ENCODE measurements at places on chromosomes 2 and 18.

- no peak for DNase-seq
Observed at GRCh38 chr2:141021611-141022010, 1109.2 kb downstream of the LRP1B start.

- DNase-seq, result no peak
Observed at GRCh38 chr2:201929281-201930026, 104.2 kb upstream of the FZD7 start.

GRCh38 chr2:168375195-168375798 lies 80.8 kb upstream of the CERS6 start:
- DNase-seq, result no peak

DNA sequence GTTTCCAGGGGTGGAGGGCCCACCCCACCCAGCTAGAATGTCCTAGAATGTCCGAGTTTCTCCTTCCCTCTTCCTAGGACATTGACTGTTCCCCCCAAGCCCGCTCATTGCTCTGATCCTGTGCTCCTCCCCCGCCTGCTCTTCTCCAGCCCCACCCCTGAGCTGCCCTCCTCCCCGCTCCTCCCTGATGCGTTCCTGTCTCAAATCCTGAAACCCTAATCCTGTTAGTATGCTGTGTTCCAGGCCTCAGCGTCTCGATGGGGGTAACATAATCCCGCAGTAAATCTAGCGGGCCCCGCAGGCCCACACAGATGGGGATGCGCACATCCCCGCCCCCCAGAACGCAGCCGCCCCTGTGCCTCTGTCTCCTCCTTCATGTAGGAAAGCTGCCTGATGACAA lies 51.3 kb downstream of the NRP2 start:
- DNase-seq, result no peak

GRCh38 chr2:80461505-80462197 lies 157.1 kb upstream of the LRRTM1 start:
- DNase-seq, result no peak

DNA sequence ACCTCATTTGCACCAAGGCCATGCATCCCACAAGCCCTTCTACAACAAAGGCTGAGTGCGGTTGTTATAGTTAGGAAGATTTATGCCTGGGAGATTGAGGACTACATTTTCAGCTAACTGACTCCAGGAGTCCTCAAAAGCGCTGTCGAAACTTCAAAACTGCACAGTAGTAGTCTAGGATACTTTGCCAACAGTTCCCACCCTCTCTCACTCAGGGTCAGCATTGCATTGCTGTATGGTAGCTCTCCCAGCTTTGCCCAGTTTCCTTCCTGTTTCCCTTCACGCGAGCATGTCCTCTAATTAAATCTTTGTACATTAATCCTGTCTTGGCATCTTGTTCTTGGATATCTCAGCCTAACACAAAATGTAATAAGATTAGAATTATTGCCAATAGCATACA lies 420.6 kb upstream of the UBE2E3 start:
- no peak for DNase-seq

DNA sequence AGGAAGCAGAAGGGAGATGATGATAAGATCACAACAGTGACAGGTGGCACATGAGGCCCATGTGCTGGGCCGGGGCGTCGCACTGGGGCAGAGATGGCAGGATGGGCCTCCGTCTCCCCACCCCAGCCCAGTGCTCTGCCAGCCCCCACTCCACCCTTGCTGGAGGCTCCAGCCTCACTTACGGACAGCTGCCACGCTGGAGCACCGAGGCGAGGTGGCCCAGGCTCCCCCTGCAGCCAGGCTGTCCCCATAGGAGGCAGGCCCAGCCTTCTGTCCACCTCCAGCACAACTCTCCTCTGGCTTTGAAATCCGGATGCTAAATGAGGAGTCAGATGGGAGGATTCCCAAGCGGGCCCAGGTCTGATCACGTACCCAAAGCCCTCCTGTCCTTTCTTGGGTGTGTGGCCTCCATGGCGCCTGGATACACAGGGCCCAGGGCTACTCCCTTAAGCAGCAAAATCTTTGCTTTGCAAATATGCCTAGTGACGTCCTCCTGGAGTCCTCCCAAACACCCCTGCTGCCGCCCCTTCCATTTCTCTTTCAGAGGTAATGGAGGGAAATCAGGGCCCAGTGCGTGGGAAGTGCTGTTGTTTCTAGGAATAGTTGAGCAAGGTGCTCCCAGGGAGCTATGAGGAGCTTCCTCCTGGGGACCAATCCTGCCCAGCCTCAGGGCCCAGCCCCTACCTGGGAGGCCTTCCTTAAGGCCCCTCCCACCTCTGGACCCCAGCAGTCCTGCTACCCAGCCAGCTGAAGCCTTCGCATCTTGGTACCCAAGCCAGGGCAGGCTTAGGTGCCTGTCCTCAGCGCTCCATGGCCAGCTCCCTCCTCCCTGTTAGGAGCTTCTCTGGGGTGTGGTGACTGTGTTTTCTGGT lies 170.4 kb upstream of the MYCN start:
- no peak for DNase-seq

DNA sequence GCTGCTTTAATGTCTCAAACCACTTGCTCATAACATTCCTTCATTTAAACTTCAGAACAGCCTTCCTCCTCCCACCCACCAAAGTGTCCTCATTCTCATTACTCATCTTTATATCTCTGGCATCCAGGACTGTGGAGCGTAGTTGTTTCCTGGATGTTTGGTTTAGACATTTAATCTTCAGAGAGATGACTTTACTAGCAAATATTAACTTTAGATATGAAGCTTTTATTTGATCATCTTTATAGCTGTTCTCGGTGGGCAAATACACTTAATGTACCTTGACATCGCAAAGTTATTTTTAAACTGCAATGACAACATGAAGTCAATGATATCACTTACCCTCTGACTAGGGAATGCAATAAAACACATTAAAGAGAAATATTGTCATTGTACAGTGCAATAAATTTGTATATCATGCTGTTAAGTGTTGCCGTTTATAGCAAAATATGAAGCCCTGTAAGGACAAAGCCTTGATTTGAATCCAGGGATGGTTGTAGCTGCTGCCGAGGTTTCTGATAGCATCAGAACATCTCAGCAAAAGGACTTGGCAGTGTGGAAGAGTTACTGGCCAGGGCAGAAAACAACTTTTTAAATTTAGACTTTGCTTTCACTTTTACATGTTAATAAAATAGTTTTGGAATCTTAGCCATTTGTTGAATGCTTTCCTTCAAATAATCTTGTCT lies 4.6 kb upstream of the LAMA3 start:
- DNase-seq, result no peak

DNA sequence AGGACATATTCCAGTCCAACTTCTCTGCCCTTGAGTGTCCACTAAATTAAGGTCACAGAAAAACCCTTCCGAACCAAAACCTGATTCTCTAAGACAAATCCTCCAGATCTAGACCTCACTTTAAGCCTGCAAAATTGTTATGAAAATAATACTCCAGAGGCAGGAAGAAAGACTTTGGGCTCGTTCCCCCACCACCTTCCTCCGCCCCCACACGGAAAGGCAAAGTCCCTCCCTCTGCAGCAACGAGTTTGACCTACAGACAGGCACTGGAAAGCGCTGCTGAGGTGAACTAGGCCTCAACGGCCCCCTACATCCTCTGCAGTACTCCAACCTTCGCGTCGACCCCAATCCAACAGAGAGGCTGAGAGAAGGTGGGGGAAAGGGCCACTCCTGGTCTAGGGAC lies 808 bp downstream of the ATP5MC3 start:
- no peak for DNase-seq

DNA sequence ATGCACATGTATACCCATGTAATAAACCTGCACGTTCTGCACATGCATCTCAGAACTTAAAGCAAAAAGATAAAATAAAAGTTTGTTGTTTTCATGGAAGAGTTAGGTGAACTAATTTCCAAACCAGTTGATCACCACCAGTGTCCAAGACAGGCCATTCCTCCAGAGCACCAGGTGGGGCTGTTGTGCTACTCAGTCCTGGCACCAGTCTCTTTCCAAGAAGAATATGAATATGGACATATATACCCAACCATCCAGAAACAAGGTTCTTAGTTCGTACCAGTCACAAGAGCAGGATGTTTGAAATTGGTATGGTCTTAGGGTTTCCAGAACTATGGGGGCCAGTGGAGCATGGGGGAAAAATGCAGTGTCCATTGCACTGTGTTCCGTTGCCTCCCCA lies 17.2 kb upstream of the TNP1 start:
- DNase-seq, result no peak

GRCh38 chr2:127053731-127054603 lies 53.0 kb downstream of the BIN1 start:
- no peak for DNase-seq

DNA sequence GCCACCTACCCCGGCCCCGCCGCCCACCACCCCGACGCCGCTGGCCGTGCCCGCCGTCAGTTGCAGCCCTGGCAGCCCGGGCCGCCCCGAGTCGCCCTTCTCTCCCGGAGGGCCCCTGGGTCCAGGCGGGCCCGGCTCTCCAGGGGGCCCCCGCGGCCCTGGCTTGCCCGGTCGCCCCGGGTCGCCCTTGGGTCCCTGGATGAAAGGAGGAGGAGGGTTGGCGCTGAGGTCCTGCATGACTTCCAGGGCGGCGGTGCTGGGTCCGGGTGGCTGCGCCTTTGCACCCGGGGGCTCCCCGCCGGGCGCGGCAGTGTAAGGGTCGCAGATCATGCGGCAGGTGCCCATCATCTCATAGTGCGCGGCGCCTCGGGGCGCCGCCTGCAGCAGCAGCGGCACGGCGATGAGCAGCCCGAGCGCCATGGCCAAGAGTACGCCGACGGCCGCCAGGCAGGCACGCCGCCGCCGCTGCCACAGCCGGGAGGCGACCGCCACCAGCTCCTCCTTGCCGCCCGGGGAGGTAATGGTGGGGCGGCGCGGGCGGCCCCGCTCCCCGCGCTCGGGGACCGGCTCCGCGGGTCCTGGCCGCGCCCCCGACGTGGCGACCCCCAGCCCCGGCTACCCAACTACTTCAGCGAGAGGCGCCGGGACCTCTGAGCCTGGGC lies 570 bp downstream of the C1QL2 start:
- no peak for DNase-seq

DNA sequence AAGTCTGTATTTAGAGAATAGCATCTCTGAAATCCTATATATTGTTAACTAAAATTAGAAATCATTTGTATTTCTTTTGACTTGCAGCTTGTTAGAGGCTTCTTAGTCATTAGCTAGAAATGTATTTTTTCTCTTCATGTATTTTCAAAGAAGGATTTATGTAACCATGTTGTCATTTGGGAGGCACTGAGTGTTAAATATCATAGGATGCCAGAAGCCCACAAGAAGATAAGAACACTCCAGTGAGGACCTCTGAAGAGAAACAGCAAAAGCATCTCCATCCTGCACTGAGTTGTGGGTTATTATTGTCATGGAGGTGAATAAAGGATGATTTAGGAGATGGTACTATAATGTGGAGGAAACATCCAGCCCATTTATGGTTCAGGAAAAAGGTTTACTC lies 93.5 kb downstream of the UBE2E3 start:
- DNase-seq, result no peak

DNA sequence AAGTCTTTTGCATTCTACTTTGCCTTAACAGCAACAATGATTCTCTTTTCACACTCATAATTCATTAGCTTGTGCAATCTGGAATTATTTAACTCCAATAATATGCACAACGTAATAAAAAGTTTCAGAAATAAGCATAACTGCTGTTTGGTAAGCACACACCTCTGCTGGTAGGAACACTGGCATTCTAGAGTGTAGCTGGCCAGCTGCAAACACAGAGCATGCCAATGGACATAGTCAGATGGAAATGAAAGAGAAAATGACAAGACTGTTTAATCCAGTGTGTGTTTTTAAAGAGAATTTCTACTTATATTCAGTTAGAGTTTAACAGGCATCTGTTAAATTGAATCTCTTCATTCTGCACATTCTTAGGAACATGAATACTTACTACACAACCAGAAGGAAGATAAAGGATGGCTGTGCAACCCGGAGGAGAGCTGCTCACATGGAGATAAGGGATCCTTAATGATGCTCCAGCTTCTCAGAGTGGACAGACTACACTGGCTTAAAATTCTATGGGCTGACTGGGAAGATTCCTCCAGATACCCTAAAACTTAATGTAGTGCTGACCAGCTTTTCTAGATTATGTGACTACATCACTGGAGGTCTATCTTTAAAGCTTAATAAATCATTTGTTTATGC lies 94.6 kb upstream of the CHAC2 start:
- no peak for DNase-seq

- no peak for DNase-seq
Observed at GRCh38 chr2:8563814-8564474, 117.9 kb upstream of the ID2 start.

GRCh38 chr2:51758081-51758480 lies 726.1 kb upstream of the NRXN1 start:
- DNase-seq, result no peak

- no peak for DNase-seq
Observed at GRCh38 chr18:8989017-8989416, 113.5 kb upstream of the NDUFV2 start.

GRCh38 chr18:54205959-54206358 lies 18.5 kb downstream of the MBD2 start:
- DNase-seq, result no peak

GRCh38 chr2:102356381-102356712 lies 751 bp downstream of the IL18R1 start:
- no peak for DNase-seq

- no peak for DNase-seq
Observed at GRCh38 chr18:10490401-10491165, 35.2 kb upstream of the NAPG start.

- no peak for DNase-seq
Observed at GRCh38 chr18:33097126-33097525, 324.3 kb upstream of the KLHL14 start.

- DNase-seq, result peak; percentile 66
Observed at GRCh38 chr2:10413991-10414451, 34.1 kb downstream of the ODC1 start.

DNA sequence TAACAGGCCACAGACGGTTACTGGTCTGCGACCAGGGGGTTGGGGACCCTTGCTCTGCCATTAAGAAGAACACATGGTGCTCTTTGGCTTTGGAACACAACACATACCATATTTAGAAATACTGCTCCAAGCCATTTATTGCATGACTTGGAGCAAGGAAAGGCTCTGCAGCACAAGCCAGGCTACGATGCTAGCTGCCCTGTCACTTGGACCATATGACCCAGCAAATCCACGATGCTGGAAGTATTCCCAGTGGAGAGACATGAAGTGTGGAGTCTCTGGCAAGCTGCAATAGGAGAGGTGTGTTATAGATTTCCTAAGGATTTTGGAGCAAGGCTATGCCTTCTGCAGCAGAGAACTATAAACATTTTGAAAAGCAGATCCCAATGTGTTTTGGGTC lies 171.2 kb downstream of the HAUS1 start:
- DNase-seq, result no peak

DNA sequence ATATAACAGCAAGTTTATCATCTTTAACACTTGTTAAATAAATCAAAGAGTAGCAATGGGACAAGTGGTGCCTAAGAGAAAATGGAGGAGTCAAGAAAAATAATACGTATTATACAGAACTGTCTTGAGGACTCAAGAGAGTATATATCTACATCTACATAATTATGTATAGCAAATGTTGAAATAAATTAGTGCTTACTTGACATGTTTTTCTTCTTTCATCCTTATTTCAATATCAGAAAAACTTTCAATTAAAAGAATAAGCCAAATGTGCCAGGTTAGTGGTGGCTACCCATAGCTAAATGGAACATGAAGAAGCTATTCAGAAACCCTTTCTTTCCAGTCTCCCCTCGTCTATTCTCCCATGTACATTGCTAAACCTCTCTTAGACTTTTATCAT lies 267.3 kb upstream of the SPOPL start:
- DNase-seq, result no peak

- DNase-seq, result no peak
Observed at GRCh38 chr2:198072655-198073054, 268.3 kb downstream of the PLCL1 start.

GRCh38 chr18:75210274-75211001 lies at the start of gene TSHZ1:
Gene TSHZ1, plus strand, starts transcription at chr18:75210797. Its CDS starts 1,080 bp downstream, at chr18:75211877.
- peak; percentile 41 for DNase-seq

Measured in H54 (cell line).